ENCODE measurements at places on chromosomes 1 and 21.

DNA sequence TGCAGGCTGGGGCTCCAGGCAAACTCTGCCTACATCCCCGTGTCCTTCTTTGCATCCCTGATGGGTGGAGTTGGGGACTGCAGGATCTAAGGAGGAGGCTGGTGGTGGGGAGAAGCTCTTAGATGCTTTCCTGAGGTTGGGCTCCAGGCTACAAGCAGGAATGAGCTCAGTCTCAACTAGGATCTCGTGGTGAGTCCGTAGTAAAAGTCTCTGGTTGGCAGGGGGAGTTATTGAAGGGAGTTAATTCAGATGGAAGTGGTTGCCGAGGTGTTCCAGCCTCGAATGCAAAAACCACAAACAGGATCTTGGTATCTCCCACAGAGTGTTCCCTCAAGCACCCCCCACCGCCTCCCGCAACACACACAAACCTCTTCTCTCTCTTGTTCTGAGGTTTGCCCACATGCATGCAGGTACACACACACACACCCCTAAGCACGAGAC lies 35.0 kb downstream of the TMCC2 start:
- DNase-seq, result no peak

DNA sequence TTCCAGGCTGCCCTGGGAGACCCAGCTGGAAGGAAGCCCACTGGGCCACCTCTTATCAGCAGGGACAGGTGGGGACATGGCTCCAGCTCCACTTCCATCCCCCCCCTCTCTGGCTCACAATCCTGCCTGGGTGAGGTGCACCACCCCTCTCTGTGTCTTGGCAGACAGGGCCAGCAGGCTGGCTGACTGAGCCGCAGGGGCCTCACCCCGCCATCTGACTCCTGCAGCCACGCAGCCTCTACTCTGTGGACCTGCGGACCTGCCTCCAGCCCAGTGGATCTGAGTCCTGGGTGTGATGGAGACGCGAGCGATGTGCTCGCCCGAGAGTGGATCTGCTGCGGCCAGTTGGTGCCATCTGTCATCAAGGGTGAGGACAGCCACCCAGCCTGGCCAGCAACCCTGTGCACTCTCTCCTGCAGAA lies 30.1 kb downstream of the RCC2 start:
- DNase-seq, result no peak

- DNase-seq, result no peak
These were observed 64.5 kb upstream of the SLC44A3 start for GRCh38 chr1:94755675-94756074.

- DNase-seq, result no peak
These were observed 37.1 kb upstream of the TRIM67 start for GRCh38 chr1:231124746-231125145.

- no peak for DNase-seq
These were observed 122.1 kb upstream of the KLHDC7A start for GRCh38 chr1:18358600-18358999.

DNA sequence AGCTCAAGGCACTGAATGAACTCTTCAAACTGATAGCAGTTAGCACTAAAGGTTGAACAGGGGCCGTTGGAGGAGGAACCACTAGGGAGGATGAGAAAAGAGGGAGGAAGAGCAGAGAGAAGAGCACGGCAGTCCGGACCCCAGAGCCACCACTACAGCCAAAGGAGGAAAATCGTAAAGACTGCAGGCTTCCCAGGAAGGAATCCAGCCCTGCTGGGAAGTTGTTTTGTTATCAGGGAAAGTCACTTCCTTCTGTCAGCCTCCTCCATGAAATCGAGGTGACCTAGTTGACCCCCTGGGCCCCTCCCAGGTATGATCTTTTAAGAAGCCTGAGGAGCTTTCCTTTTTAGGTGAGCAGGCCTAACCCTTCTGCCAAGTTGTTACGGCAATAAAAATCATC lies 88.2 kb downstream of the PBX1 start:
- DNase-seq, result no peak

DNA sequence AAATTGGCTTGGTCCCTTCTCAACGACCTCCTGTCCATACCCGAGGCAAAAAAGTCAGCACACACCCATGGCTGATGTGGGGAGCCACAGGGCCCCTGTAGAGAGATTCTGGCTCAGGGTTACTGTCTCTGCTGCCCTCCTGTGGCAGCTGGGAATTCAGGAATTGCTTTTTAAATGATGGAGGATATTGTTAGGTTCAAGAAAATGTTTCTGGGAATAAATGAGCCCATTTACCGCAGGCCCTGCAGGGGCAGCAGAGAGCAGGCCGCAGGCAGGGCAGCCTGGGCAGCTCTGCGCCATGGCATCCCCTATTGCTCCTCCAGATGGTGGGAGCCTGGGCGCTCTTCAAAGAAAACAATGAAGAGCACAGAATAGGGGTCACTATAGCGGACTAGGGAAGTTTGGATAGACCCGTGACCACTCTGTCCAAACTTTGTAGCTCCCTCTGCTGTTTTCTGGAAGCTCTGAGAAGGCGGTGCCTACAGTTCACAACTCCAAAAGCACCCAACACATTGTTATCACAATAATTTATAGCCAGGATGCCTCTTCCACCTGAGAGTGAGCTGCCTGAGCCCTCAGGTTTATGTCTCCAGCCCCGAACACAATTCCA lies 201.1 kb downstream of the BACH1 start:
- peak; percentile 46 for DNase-seq

Data from RWPE1 (cell line).